HFFc6 (cell line): ENCODE measurements at places on chromosomes 1 and 21. TPM values are rescaled to one million over a fixed set of nuclear protein-coding genes. Genes with fewer than 3 reads are reported as not detected.
A peak's percentile ranks its signal among the peaks of the same experiment; 100 is the strongest.

- no peak overlapping the region for H3K4me3 ChIP-seq
- no peaks in the 10 kb centered on the region for H3K36me3 ChIP-seq
- H3K27ac ChIP-seq: no peak overlapping the region
- H3K4me1 ChIP-seq: no peaks in the 10 kb centered on the region
These were observed 1.1 kb upstream of the GUCA2B start for GRCh38 chr1:42152119-42152518.

DNA sequence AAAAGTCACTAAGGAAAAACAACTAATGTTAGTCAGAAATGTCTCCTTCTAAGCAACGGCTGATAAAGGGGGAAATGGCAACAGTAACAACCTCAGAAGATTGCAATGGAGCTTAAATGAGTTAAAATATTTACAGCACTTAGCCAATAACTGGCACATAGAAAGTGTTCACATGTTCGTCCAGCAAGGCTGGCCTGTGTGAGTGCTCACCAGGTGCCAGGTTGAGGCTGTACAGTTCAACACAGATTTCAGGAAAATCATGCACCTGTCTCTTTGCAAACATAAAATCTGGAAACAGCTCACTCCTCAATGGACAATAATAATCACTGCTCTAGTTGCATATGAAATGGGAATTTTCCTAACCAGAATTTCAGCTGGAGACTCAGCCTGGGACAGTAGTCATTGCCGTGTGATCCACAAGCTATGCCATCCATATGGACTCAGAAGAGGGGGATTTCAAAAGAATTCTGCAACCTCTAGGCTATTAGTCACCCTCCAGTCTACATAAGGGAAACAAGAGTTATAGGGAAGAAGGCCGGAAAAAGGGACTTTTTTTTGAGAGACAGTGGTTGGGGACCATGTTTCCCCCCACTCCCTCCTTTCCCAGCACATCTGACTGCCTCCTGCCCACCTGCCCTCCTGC lies 68.6 kb downstream of the SYDE2 start:
- DNase-seq: no peak
- H3K27ac ChIP-seq: no peak overlapping the region
- peaks cover 10% of the 10 kb centered on the region for H3K4me1 ChIP-seq

DNA sequence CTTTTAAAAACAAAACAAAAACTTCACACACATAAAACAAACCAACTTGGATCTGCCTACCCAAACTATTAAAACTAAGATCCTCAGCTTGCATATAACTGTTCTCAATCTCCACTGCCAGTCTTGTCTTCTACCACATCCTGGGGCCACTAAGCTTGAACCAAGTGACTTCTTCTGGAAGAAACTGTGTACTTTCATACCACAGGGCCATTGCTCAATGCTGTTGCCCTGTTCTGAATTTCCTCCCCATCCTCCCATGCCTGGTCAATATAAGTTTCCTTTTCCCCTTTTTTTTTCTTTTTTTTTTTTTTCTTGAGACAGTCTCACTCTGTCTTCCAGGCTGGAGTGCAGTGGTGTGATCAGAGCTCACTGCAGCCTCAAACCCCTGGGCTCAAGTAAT lies 109.9 kb downstream of the KIAA0319L start:
- no peak for DNase-seq
- peaks cover 20% of the 10 kb centered on the region for H3K36me3 ChIP-seq
- peaks cover 44% of the 10 kb centered on the region for H3K4me1 ChIP-seq
- H3K27ac ChIP-seq: no peak overlapping the region
- no peaks in the 10 kb centered on the region; the same call in 1 of the 2 replicates for H3K27me3 ChIP-seq

C1orf94 gene
- total RNA-seq: not detected in 3 replicates

- no peaks in the 10 kb centered on the region for H3K27me3 ChIP-seq
- no peak overlapping the region for H3K4me3 ChIP-seq
- no peak overlapping the region for H3K27ac ChIP-seq
- H3K36me3 ChIP-seq: peaks cover 5% of the 10 kb centered on the region; the same call in 1 of the 2 replicates
- H3K4me1 ChIP-seq: no peaks in the 10 kb centered on the region
- no peak for DNase-seq
These were observed 47.1 kb upstream of the FAM3B start for GRCh38 chr21:41269535-41269934.

DNA sequence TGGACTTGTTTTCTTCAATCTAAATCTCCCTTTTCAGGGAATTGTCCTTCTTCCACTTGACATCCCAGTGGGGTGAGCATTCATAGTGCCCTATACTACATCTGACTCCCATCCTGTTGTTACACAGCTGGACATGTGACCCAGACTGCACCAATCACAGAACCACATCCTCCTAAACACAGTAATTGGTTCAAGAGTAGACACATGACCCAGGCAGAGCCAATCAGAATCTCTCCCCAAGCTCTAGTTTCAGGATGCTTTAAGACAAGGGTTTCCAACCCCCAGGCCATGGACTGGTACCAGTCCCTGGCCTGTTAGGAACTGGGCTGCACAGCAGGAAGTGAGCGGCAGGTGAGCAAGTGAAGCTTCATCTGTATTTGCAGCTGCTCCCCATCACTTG lies 5.6 kb upstream of the DDOST start:
- peaks cover 6% of the 10 kb centered on the region for H3K36me3 ChIP-seq
- H3K4me1 ChIP-seq: peaks cover 11% of the 10 kb centered on the region
- H3K27me3 ChIP-seq: no peaks in the 10 kb centered on the region; the same call in 1 of the 2 replicates
- DNase-seq: no peak
- H3K27ac ChIP-seq: no peak overlapping the region

PLPPR5 gene
- 0.05 TPM in 1 of 3 replicates, not detected in the others for total RNA-seq

- no peak overlapping the region for H3K4me3 ChIP-seq
- peaks cover 71% of the 10 kb centered on the region for H3K4me1 ChIP-seq
- no peak overlapping the region for H3K27ac ChIP-seq
These were observed 104.2 kb downstream of the ATP6V1G3 start for GRCh38 chr1:198436276-198436675.

NUAK2 gene
- 5.9 to 7.8 TPM (median 6.2 TPM) in 3 replicates for total RNA-seq

PTP4A2 gene
- total RNA-seq: 281 and 353 TPM in 2 replicates

G0S2 gene
- 1.9 to 3.8 TPM (median 2.2 TPM) in 3 replicates for total RNA-seq

HAPLN2 gene
- not detected in 3 replicates for total RNA-seq

GPR37L1 gene
- not detected in 3 replicates for total RNA-seq

- peaks cover 5% of the 10 kb centered on the region; the same call in 1 of the 2 replicates for H3K36me3 ChIP-seq
- peak overlapping the region; percentile 78 for H3K4me3 ChIP-seq
- peak; percentile 46 for DNase-seq
- H3K27me3 ChIP-seq: no peaks in the 10 kb centered on the region; the same call in 1 of the 2 replicates
- H3K27ac ChIP-seq: peak overlapping the region; percentile 84
These were observed 4.7 kb downstream of the SORT1 start for GRCh38 chr1:109392788-109393616.

DNA sequence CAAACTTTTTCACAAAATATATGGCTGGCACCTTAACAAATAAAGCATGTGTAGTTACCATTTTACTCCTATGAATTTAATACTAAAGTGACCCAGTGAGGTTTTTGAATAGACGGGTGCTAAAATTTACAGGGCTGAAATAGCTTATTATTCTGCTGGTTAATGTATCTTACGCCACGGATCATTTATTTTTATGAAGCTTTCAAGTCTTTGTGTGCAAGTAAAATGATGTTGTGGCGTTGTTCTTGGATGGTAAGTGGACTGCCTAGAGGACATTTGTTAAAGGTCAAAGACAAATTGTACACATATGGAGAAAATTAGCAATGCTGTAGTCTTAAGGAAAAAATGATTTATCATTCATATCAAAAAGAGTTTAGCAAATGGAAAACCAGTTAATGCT lies 22.8 kb downstream of the INSL5 start:
- peaks cover 14% of the 10 kb centered on the region; the same call in 1 of the 2 replicates for H3K4me1 ChIP-seq
- no peak overlapping the region for H3K27ac ChIP-seq
- no peak overlapping the region; the same call in 1 of the 2 replicates for H3K4me3 ChIP-seq
- no peaks in the 10 kb centered on the region for H3K36me3 ChIP-seq

GRCh38 chr21:14453339-14454015 lies 70.5 kb upstream of the HSPA13 start:
- no peaks in the 10 kb centered on the region for H3K4me1 ChIP-seq
- no peaks in the 10 kb centered on the region for H3K36me3 ChIP-seq
- no peak overlapping the region for H3K4me3 ChIP-seq
- DNase-seq: no peak

GRCh38 chr1:165763442-165763841 lies 5.2 kb downstream of the TMCO1 start:
- H3K27me3 ChIP-seq: peaks cover 3% of the 10 kb centered on the region; the same call in 1 of the 2 replicates
- H3K27ac ChIP-seq: no peak overlapping the region
- no peak for DNase-seq
- no peak overlapping the region for H3K4me3 ChIP-seq
